Fibroblast of lung (primary cell): ENCODE measurements at places on chromosomes 7 and 10.

DNA sequence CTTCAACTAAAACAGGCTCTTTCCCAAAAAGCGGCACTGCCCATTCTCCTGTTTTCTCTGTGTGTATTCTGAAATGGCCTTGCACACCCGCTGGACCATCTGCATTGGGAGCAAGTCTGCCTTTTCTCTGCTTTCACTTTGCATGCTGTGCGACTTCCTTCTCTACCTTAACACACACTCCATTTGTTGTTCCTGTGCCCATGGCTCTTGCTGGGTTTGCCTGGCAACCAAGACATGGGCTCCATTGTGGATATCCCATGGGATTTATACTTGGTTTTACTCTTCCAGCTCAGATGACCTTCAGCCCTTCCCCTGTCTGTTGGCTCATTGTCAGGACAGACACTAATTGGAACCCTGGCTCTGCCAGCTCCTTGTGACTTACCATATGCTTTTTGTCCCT, 465.3 kb downstream of the REEP3 start:
- no peak for DNase-seq

DNA sequence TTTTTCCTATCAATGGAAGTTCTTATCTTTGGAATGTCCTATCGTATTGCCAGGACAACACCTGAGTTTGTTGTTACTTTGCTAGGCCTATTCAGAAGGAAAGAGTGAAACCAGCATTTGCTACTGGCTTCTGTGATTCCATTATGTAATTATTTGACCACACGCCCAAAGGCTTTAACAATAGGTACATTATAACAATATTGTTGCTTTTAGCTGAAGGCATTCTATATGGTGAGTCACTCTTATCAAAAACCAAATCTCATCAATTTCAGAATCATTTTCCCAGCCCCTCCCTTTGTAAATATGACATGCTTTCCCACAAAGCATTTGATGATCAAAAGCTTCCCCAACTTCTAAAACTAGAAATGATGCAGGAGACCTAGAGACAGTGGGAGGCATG, 294.4 kb upstream of the NEBL start:
- DNase-seq, result no peak

DNA sequence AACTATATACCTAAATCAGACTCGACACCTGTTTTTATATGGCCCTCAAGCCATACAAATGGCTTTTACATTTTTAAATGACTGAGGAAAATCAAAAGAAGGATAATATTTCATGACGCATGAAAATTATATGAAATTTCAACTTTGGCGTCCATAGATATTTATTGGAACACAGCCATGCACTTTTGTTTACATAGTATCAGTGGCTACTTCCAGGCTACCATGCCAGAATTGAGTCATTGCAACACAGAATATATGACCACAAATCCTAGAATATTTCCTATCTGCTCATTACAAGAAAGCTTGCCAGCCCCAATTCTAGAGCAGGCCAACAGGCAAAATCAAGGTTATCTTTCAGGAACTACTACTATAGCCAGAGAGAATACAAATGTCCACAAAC, 29.3 kb downstream of the AFAP1L2 start:
- DNase-seq, result peak; percentile 96

GRCh38 chr7:107854989-107855388, 36.0 kb upstream of the DLD start:
- peak; percentile 27 for DNase-seq

- no peak for DNase-seq
Measured at GRCh38 chr10:71613261-71613777, 106.3 kb downstream of the C10orf105 start.

DNA sequence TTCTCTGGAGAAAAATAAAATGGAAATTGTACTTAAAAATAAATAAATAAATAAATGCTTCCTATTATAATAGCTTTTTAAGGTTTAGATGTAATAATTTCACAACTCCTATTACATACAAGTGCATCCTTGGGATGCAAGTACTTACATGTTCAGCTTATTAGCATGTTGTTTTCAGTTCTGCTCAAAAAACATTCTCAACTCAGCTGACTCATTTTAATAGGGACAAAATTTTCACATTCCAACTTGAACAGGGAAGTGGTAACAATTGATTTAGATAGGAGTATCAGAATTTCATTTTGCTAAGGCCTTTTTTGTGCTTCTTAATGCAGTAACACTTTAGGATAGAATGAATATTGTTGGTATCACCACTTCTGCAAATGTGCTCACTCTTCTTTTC, 16.7 kb upstream of the PAPSS2 start:
- DNase-seq, result no peak

- no peak for DNase-seq
Measured at GRCh38 chr7:44535348-44536064, 5.6 kb downstream of the NPC1L1 start.

- DNase-seq, result no peak
Measured at GRCh38 chr7:112521942-112522341, 41.2 kb downstream of the LSMEM1 start.

- no peak for DNase-seq
Measured at GRCh38 chr10:31739146-31739545, 189.5 kb downstream of the ARHGAP12 start.

GRCh38 chr10:102581401-102581800, 62.9 kb upstream of the TRIM8 start:
- no peak for DNase-seq

- DNase-seq, result peak; percentile 62
Measured at GRCh38 chr10:86900955-86901354, 56.5 kb downstream of the MMRN2 start.

DNA sequence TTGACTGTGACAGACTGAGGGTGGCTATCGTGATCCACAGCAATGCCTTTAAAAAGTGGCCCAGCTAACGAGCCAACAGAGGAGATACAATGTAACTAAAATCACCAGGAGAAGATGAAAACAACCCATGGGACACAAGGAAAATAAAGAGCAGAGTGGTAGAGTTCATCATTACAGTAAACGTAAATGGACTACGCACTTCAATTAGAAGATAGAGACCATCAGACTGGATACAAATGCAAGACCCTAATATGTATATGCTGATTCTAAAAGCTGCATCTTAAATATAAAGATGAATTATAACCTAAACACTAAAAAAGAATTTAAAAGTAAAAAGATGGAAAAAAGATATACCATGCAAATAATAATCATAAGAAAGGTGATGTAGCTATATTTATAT, 6.6 kb upstream of the STK32C start:
- no peak for DNase-seq

- DNase-seq, result no peak
Measured at GRCh38 chr7:147183276-147183675, 1066.7 kb downstream of the CNTNAP2 start.

DNA sequence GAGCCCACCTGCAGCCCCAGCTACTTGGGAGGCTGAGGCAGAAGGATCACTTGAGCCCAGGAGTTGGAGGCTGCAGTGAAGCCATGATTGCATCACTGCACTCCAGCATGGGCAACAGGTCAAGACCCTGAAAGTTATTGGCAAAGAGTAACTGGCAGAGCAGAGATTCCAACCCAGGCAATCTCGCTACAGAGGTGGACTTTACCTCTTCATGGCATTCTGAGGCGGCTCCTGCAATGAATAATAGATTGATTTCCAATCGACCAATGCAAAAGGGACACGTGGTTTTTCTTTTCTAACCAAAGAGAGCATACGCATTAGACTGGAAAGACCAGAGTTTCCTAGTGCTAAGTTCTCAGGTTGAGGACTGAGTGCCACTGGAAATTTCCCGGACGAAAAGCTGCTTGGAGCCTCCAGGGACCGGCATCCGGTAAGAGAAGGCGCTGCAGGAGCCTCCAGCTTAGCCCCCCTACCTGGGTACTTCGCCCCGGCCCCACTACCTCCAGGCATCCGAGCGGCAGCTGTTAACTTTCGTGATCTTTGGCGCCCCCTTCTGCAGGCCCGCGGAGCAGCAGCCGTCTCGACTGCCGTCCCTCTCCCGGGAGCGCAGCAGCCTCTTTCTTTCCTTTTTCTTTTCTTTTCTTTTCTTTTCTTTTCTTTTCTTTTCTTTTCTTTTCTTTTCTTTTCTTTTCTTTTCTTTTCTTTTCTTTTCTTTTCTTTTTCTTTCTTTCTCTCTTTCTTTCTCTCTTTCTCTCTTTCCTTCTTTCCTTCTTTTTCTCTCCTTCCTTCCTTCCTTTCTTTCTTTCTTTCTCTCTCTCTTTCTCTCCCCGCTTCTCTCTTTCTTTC, 4.1 kb downstream of the MBLAC1 start:
- DNase-seq, result peak; percentile 46

DNA sequence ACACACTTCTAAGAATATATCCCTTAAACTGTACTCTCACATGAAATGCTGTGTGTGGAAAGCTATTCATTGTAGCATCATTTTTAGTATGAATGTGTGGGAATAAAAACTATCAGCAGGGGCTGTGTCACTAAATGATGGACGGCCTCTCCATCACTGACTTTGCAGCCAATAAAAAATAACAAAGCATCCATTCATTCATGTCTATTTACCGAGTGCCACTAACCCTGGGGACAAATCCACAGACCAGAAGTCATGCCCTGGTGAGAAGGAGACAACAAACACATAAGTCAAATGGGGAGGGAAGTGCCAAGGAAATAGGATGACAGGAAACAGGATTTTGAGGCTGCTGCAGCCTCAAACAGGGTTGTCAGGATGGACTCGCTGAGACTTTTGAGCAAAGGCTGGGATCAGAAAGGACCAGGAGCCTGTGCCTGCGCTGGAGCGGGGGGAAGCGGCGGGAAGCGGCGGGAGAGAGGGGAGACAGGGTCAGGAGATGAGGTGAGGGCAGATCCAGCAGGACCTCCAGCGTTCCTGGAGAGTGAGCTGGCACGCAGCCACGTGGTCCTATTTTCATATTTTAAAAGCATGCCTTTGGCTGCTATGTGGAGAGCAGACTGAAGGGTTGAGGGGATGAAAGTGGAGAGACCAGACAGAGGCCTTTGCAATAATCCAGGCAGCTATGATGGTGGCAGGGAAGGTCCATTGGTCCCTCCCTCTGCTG, 2.2 kb upstream of the NOM1 start:
- DNase-seq, result no peak

DNA sequence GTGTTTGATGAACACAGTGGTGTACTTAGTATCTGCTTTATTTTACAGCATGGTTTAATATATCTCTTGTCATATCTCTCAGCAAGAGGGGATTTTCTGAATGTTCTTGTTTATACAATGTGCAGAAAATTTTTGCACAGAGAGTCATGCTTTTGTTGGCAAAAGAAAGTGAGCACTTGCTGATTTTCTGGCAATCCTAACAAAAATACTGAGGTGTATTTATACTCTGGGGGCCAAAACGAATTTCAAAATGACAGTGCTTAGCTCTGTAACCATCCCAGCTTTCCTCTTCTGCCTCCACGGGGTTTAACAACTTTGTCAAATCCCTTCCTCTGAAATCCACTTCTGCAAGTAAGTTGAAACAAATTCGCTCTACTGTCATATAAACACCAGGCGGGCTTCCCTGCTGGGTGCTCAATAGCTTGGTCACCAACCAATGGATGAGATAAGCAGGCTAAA, 169.2 kb downstream of the NOC3L start:
- DNase-seq, result peak; percentile 85

DNA sequence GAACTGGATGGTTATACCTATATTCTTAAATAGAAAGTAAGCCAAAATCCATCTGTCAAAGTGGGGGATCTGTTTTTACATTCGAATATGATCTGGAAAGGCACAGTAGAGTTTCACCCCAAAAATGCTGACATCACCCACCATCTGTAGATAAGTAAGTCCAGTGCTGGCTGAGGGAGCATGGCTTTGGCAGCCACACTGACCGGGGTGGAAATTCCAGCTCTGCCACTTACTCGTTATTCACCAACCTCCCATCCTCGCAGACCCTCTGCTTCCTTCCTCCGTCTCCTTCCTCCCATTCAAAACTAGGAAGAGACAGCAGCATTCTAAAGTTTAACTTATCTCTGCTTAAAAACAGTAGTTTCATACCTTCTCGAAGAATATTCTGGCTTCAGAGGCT, 84.9 kb upstream of the GATA3 start:
- DNase-seq, result peak; percentile 35

GRCh38 chr7:112982441-112983063, 104.1 kb downstream of the GPR85 start:
- DNase-seq, result no peak

GRCh38 chr7:24403557-24403956, 119.6 kb downstream of the NPY start:
- no peak for DNase-seq

DNA sequence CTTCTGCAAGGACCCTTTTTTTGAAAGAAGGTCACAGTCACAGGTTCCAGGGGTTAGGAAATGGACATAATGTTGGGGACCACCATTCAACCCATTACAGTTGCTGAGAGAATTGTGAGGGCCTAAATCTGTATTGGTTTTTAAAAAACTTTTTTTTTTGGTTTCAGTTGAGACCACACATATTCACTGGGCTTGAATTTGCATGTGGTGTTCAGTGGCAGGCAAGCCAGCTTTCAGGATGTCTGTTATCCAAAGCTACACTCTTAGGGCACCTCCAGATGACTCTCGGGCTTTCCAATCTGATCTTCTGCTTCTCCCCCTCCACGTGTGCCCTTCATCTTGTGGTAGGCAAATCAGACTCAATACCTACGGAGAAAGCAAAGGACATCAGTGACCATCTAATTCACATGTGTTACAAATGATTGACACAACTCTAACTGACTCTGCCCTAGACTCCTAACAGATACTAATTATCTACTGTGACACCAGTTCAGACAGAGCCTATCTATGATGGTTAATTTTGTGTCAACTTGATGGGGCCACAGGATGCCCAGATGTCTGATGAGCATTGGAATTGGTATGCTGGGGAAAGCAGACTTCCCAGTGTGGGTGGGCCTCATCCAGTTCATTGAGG, 93.3 kb upstream of the ELMO1 start:
- DNase-seq, result no peak

DNA sequence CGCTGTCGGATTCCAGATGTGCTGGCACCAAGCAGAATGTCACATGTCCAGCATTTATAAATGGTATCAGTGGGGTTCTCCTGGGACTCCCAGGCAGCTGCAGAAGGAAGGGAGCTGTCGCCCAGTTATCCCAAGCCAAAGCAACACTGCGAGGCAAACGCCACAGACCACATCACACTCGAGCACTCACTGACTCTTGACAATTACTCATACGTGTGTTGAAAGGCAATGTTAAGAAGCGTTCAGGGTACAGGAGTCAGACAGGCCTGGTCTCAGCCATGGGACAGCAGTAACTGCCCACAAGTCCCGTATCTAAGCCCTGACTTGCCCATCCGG, 113.4 kb downstream of the DIP2C start:
- peak; percentile 51 for DNase-seq

DNA sequence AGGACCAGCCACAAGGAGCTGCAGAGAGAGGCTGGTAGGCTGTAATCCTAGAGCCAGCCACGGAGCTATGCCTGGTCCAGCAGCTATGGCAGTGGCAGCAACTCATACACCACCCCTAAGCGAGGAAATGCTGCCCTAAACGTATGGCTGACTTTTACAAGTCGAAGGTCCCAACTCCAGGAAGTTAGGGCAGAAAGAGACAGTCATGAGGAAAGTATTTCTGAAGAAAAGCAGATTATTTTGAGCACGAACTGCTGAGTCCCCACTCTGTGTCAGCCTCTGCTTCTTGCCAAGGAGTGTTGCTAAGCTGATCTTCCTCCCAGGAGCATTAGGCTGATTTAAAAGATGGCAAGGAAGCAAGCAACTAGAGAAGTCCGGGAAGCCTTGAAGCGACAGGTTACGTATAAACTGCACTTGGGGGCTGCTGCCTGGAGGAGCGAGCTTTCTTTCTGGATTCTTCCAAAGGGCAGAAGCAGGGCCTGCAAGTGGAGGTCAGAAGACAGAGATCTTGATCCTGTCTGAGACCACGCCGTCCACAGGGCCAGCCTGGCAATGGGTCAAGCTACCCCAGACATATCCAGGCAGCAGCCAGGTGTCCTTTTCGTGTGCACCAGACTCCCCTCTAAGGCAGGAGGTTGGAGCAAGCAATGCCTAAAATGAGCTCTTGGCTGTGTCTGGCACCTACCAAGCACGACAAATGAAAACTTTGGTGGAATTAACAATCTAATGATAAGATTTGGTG, 39.4 kb downstream of the PLXNA4 start:
- DNase-seq, result no peak
